Stimulated activated naive CD4-positive, alpha-beta T cell treated with Interleukin-2 at 50 U/mL for 16 hours (primary cell): ENCODE measurements at places on chromosomes 6 and 20.

GRCh38 chr6:170131351-170131750 lies 159.5 kb downstream of the DLL1 start:
- DNase-seq: no peak

DNA sequence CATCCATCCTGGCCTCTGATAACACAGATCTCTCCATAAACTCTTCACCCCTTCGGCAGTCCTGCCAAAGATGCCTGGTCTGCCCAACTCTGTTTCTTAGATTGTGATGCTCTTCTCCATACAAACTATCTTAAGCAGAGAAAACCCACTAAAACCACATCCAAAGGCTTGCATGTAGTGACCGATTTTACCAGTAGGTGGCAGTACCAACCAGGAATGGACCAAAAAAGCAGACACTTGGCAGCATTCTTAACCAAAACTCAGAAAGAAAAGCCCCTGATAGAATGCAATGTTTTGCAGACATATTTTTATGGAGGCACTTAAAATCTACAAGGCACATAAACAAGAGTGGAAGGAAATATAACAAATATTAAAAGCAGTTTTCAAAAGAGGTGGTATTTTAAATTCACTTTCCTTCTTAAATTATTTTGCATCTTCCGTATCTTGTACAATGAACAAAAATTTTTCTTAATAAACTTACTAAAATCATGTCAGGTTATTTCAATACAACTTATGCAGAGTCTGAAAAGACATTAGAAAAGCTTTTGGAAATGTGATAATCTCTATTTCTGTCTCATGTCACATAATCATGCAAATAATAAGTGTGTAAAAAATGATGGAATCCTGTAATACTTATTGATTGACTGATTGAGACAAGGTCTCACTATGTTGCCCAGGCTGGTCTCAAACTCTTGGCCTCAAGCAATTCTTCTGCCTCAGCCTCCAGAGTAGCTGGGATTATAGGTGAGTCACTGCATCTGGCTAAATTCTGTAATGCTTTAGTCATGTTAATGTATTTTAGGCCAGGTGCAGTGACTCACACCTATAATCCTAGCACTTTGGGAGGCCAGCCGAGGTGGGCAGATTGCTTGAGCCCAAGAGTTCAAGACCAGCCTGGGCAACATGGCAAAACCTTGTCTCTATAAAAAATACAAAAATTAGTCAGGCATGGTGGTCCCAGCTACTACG lies 29.4 kb downstream of the LRP11 start:
- peak; percentile 27 for DNase-seq

DNA sequence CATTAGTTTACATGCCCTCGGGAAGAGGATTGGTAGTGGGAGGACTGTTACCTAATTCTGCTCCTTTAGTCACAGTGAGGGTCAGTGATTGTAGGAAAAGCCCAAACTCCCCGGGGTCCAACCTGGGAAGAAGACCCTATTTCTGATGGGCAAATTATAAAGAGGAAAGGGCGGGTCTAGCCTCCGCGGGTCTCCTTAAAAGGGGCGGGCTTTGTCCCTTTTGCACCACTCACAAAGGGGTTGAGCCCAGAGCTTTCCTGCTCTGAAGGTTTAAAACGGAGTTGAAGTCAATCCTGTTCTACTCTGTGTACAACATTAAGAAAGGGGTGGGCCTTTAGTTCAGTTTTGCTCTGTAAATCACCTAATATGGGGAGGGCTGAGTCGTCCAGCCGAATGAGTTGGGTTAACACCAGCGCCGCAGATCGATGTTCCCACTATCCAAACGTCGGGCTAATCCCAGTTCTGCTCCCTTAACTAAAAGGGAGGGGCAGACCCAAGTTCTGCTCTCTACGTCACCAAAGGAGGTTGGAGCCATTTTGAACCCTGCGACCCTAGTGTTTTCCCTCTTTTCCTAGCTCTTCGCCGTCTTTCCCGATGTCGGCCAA lies 920 bp upstream of the RNF5 start:
- peak; percentile 53 for DNase-seq

DNA sequence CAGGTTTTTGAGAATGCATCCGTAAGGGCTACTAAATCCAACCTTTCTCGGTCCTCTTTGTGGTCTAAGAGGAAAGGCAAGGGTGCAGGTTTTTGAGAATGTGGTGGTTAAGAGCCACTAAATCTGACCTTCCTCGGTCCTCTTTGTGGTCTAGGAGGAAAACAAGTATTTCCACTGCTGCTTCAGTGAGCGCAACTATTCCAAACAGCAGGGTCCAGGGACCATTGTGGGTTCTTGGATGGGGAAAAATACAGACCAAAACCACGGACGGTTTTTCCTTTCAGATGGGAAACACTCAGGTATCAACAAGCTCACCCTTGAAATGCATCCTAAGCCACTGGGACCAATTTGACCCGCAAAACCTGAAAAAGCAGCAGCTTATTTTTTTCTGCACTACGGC lies 21.9 kb downstream of the BTBD9 start:
- no peak for DNase-seq

DNA sequence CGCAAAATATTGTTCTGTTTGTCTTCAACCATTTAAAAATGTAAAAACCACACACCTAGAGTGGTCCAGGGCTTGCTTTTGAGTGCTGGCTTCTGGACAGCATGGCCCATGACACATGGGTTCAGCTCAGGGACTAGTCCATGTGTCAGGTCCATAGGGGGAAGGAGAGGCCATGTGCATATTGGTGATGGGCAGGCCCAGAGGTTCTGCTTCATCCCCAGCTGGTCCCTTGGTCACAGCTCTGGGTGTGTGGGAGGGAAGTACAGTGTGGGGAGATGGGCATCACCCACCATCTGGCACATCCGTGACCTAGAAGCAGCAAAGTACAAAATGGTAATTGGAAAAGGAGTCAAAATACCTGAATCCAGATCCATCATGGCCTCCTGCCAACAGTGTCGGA lies 50.7 kb downstream of the STK35 start:
- no peak for DNase-seq

DNA sequence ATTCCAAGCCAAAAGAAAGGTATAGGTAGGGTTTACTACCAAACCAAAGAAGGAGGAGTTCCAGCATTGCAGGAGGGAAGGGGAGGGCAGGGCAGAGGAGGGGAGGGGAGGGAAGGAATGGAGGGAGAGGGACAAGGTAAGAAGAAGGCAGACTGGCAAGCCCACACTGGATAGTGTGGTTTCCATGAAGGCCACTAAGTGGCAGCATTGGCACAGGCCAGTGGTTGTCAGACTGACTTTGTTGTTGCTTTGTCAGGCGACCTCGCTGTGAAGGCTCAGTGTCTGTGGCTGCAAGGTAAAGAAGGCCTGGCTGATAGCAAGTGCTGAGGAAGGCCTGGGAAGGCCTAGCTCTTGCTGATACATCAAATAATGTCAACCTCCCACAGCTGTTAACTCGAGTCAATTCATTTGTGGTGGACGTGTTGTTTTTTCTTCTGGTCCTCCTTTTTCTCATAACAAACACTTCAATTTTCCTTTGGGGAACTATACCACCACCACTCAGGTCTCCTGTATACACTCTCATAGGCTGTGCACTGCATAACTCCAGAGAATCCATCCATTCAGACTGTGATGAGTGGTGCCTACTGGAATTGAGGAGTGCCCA lies 7.7 kb upstream of the ZNF334 start:
- peak; percentile 23 for DNase-seq
